CD4-positive, alpha-beta memory T cell (primary cell): ENCODE measurements at places on chromosomes 2 and 18. TPM values are rescaled to one million over a fixed set of nuclear protein-coding genes. Genes with fewer than 3 reads are reported as not detected.
A peak's percentile ranks its signal among the peaks of the same experiment; 100 is the strongest.

Gene ATG16L1
- total RNA-seq = 89.4 TPM

Gene CCL20
- total RNA-seq = 3.2 TPM

Gene DLX1
- not detected for total RNA-seq

Gene PDE1A
- total RNA-seq = not detected

Gene SUCLG1
- 46.5 TPM for total RNA-seq

Gene KLHL29
- 2.4 TPM for total RNA-seq

Gene ST6GAL2
- not detected for total RNA-seq

Gene CNTNAP5
- total RNA-seq = not detected

Gene CYS1
- total RNA-seq = not detected

DNA sequence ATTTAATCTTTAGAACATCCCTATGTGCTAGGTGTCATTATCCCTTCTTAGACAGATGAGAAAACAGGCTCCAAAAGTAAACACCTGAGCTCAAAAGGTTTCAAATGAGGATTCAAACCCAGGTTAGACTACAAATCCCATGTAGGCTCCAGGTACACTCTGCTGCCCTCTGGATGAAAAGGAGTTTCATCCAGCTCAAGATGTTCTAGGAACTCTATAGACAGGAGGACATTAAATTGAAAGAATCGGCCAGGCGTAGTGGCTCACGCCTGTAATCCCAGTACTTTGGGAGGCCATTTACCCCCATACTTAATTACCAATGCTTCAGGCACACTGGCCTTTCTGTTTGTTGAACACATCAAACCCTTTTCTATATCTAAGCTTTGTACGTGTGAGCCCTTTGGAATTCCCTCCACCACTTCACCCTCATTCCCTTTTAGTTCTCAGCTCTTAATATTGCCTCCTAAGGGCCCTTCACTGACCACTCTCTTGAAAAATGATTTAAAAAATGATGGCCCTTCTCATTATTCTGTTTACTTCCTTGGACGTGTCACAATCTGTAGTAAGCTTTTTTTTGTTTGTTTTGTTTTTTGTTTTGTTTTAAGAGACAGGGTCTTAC, 10.7 kb downstream of the SLC25A12 start:
- DNase-seq = no peak

- DNase-seq = no peak
Observed at GRCh38 chr2:217851191-217852020, 151.4 kb downstream of the TNS1 start.

DNA sequence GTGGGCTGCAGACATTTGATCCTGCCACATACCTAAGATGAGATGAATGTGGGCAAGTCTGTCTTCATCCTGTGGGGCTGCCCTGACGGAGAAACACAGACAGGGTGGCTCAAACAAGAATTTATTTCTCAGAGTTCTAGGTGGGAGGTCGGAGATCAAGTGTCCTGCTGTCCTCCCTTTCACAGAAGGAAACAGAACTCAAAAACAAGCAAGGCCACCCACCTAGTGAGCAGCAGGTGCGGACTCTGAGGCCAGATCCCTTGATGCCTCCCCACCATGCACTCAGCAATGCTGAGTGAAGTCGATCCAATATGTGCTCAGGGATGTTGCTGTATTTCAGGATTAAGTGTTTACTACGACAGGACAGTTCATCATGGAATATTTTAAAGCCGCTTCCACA, 63.0 kb upstream of the SNTG2 start:
- DNase-seq = no peak

- peak; percentile 70 for DNase-seq
Observed at GRCh38 chr18:77068321-77069312, 64.0 kb downstream of the MBP start.

GRCh38 chr2:6535572-6535971, 330.1 kb downstream of the CMPK2 start:
- no peak for DNase-seq

GRCh38 chr2:172613040-172613439, 57.1 kb downstream of the PDK1 start:
- no peak for DNase-seq

DNA sequence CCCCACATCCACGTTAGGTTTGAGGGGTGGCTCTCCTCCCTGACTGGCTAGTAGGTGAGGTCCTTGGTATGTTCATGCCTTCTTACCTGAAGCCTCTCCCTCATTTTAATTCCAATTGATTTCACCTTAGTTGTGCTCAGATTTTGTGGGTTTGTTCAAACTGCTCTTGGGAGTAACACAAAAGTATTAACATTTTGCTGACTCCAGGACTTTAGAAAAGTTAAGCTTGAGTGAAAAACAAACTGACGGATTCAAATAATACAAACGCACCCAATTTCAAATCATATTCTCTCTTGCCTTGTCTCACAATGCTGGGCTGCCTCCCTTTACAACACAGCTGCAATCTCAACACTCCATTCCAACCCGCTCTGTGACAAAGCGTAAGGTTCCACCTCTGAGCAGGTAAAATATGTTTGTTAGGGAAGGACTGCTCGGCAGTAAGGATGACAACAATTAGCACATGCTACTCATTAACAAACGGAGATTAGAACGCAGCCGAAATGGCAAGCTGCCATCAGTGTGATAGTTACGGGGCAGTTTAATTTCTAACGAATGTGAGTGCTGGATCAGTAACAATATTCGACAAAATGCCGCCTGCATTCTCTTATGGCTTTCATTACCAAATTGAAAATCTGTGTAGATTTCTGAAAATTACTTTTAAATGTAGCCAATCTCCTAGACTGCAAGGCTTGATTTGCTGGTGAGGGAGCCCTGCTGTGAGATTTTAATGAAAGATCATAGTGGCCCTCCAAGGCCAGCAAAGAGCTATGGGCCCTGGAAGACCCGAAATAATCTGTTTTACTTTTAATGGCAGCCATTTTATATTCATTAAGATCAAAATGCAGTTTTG, 730.6 kb upstream of the FANCL start:
- DNase-seq = no peak

DNA sequence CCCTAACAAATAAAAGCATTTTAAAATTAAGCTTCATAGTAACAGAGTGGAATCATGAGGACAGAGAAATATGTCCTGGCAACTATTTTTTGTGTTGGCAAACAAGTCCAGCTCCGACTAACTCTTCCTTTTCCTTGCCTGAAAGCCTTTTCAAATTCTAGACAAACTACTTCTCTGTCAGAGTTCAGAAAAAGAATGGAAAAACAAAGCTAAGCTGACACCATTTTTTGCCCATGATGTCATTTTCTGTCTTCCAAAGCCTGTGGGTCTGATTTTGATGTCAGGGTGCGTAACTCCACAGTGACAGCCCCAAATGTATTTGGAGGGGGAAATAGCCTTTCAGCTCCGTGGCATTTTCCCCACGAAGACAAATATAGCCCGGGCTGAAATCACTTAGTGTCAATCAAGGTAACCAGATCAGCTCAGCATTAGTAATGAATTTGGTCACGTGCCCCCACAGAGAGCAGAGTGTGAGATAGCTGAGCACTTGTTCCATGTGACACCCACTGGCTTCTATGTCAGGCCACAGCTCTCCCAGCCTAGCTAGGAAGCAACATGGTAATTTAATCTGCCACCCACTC, 233.0 kb upstream of the SIX2 start:
- DNase-seq = no peak

DNA sequence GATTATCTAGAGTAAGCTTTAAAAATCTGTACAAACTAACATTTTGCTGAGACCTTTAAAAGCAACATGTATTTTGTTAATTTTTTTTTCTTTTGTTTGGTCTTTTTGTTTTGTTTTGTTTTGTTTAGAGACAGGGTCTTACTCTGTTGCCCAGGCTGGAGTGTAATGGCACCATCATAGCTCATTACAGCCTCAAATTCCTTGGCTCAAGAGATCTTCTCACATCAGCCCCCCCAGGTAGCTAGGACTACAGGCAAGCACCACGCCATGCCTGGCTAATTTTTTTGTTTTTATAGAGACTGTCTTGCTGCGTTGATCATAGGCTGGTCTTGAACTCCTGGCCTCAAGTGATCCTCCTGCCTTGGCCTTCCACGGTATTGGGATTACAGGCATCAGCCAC, 23.1 kb downstream of the RBBP8 start:
- no peak for DNase-seq

DNA sequence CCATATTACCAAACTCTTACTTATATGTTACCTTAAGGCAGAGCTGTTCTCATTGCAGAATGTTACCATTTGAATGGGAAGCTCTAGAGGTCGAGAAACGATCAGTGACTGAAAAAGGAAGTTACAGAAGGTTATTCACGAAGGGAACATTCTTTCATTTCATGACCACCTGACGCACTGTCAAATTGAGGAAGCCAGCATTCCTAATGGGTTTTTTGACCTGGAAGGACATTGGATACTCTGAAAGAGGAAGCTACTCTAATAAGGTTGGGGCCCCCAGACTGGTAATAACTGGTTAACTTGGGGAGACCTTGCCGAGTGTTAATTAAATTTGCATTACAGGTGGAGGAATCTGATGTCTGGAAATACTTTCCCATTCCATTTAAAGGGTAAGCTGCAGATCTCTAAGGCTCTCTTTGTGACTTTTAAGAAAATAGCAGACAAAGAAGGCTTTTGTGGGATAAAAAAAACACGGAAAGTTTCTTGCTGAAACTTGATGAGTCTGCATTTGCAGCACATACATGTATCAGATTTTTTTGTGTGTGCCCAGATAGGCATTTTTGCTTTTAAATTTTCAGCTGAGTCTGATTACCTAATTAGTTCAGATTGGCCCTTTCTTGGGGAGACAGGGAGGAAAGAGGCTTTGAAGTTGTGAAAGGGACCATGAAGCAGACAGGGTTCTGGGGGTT, 137.1 kb downstream of the LTBP1 start:
- DNase-seq = no peak

GRCh38 chr2:45755585-45756335, 104.3 kb downstream of the PRKCE start:
- no peak for DNase-seq

DNA sequence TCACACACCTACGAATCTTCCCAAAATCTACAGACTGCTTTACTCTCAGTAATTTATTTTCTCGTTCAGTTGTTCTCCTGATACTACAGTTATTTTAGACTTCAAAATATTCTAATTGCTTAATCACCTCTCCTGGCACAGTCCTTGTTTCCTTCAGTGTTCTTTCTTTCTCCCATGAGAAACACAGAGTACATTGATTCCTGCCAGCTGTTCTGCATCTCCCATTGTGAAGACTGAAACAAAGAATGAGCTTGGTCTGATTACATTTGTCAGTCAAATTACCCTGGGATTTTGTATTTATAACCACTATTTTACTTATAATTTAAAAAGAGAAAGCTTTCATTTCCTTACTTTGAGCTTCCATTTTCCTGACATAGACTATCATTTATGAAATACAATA, 63.9 kb upstream of the TANK start:
- no peak for DNase-seq

- no peak for DNase-seq
Observed at GRCh38 chr2:176427549-176427948, 158.3 kb downstream of the MTX2 start.

DNA sequence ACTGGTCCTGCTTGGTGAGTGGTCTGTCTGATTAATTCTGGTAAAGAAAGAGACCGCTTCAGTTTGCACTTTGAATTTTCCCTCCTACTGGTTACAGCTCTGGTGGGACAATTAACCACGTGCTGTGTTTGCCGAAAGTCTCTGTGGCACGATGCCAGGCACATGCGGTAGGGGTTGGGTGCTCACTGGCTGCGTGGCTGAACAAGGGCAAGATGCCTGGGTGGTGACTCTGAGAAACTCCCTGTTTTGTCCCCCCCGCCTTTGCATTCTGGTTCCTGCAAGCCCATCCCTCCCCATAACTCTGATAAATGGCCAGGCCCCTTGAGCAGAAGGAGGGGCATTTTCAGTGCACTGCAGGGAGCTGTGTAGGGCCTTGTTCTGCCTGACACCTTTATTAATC, 206.1 kb downstream of the TFCP2L1 start:
- no peak for DNase-seq

DNA sequence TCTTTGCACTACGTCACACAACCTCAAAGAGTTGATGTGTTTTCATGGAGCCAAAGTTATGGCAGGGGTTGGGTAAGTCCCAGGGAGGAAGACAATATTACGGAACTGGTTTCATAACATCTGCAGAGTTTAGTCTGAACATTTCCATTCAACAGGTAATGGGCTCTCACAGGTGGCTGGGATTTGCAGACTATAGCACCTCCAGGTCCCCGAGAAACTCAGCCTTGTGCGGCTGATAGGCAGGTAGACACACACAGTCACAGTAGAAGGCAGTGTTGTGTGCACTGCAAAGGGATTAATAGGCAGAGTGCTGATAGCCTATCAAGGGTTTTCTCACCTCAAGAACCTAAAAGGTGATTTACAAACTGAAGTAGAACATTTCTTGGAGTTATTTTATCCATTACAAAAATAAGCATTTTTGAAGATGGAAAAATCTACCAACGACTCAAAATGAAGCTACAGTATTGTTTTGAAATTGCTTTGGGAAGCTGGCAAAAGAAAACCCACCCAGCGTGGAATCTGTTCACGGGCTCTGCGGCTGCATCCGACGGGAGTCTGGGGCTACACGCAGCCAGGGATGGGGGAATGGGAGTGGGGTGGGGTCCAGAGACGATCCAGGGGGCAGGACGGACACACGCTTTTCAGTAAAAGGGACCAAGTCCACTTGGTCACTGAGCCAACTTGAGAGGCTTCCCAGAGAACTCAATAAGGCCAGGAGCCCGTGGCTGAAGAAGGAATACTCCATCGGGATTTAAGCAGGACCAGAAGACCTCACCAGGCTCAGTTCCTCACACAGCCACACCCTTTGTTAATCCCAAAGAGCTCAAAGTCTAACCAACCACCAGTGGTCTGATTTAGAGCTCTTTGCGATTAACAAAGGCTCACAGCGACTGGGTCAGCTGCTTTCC, 82.9 kb downstream of the CHRNA1 start:
- no peak for DNase-seq

DNA sequence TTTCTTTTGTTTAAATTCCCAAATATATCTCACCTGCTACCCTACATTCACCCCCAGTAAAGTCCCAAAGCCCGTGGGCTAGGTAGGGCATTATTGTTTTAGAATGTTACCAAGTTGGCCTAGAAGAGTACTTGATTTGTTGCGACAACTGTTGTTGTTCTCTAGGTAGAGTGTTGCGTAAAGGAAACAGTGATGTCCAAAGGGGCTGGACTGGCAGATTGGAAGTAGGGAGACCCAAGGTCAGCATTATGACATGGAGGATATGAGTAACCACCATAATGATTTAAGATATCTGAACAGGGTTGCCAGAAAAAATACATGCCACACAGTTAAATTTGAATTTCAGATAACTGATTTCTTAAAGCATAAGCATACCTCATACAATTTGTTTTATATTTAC, 39.2 kb downstream of the SCN1A start:
- DNase-seq = no peak

- DNase-seq = no peak
Observed at GRCh38 chr2:108385411-108386071, 7.8 kb downstream of the SULT1C4 start.

GRCh38 chr2:28093768-28094167, 203.2 kb downstream of the BABAM2 start:
- DNase-seq = no peak

DNA sequence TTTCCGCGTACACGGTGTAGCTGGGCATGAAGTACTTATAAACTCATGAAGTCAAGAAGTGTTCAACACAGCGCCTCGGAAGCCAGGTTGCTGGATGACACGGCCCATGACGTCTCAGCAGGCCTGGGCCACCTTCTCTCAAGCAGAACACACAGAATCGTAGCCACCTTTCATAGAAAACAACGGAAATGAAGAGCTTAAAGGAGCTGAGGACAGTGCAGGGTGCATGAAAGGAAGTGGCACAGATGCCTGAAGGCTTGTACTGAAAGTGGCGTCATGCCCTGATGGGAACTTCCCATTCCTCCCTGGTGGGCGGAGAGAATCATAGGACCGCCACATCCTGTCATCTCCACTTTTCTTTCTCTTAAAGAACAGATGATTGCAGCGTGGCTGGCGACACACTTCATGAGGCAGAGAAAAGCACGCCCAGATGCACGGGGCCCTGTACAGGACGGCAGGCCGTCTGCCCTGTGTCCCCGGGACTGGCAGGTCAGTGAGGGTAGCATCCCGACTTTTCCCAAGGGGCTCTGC, 31.1 kb downstream of the HDAC4 start:
- peak; percentile 87 for DNase-seq
